ENCODE measurements at places on chromosomes 5 and 9.
A peak's percentile ranks its signal among the peaks of the same experiment; 100 is the strongest.

DNA sequence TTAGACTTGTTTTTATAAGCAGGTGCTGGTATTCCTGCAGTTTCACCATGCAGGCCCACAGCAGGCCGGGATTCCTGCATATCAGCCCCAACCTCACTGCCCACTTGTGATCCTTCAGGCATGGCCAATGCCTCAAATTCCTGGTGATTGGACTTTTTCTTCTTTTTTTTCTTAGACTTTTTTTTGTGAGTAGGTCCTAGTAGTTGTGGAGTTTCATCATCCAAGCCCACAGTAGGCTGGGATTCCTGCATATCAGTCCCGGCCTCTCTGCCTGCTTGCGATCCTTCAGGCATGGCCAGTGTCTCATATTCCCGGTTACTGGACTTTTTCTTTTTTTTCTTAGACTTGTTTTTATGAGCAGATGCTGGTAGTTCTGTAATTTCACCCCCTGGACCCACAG, 4.8 kb downstream of the TTF1 start:
- DNase-seq, result no peak

DNA sequence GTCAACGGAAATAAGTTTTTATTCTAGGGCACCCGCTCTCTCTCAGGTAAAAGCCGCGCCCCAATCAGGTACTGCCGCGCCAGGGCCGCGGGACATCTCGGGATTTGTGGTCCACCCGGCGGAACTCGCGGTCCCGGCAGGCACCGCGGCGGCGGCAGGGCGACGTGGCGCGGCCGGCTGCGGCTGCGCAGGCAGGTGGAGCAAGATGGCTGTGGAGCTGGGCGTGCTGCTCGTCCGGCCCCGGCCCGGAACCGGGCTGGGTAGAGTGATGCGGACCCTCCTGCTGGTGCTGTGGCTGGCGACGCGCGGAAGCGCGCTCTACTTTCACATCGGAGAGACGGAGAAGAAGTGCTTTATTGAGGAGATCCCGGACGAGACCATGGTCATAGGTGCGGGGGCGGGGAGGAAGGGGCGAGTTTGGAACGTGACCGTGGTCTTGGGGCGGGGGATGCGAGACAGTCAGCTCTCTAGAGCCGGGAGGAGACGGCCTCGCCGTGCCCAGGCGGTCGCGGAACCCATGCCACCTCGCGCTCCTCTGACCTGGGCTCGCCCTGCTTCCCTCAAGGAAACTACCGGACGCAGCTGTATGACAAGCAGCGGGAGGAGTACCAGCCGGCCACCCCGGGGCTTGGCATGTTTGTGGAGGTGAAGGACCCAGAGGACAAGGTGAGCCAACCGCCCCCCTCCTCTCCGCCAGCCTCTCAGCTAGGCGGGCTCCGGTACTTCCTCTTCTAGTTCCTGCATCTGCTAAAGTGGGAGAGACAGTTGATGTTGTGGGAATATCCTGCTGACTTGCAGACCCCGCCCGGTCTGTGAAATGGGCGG, at the start of gene TMED9:
TMED9 (plus strand) TSS at position 194 of the 825 bp plus-strand sequence; CDS start at position 206, 12 bp downstream.
- DNase-seq, result peak; percentile 63

- DNase-seq, result no peak
These were observed 136.8 kb downstream of the FRMD3 start for GRCh38 chr9:83401328-83401900.

- no peak for DNase-seq
These were observed 152.0 kb downstream of the SH3GL2 start for GRCh38 chr9:17730899-17731298.

DNA sequence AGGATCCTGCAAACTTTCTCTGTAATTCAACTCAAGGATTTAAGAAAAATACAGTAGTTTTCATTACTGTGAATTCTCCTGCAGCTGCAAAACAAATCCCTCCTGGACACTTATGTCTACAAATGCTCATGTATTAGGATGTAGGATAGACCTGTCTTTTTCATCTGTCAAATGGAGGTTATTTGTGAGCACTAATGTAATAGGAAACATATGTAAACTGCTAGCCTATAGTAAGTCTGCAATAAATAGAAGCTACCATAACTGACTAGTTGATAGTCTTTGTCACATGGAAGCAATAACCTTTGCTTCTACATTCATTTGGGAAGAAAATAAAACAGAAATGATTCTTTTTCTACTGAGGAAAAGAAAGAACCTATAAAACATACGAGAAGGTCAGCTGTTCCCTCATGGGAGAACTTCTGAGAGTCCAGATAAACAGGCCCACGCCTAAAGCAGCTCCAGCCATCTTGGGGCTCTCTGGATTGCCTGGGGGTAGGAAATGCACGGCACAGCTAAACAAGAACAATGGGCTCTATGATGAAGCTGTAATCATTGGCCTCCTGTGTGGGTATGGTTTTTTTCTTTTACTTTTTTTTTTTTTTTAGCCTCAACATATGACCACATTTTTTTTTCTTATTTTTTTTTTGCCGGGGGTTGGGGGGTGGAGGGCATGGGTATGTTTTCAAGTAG, 6.2 kb downstream of the KCNV2 start:
- no peak for DNase-seq

GRCh38 chr5:134534058-134534725, 8.7 kb downstream of the JADE2 start:
- no peak for DNase-seq

GRCh38 chr9:22401671-22402070, 45.0 kb upstream of the DMRTA1 start:
- no peak for DNase-seq

DNA sequence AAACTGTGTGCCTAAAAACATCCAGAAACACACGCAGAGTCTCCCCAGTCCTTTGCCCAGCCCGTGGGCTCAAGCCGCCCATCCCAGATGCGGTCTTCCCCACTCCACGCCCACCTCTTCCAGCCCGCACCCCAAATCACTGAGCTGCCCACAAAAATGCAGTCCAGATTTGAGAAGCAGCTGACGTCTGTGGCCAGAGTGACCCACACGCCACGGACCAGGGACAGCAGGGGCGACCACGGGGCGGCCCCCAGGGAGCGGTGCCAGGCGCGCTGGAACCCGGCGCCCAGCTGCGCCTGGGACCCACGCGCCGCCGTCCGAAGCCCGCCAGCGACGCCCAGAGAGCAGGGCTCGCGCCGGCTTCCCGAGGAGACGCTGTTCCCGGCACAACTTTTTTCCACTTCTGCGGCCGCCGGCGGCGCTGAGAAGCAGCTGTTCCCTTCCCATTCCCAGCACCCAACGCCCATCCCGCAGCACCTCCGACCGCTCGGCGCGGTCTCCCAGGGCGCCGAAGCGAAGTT, 674 bp downstream of the LHFPL2 start:
- DNase-seq, result no peak

- no peak for DNase-seq
These were observed 338.6 kb downstream of the EBF1 start for GRCh38 chr5:158761161-158761560.

GRCh38 chr5:14011089-14012020, 66.9 kb upstream of the DNAH5 start:
- DNase-seq, result no peak

- DNase-seq, result no peak
These were observed 218.5 kb downstream of the C9orf50 start for GRCh38 chr9:129402371-129402739.

GRCh38 chr5:1800472-1801221, 560 bp upstream of the NDUFS6 start:
- DNase-seq, result no peak

GRCh38 chr5:55913466-55914413, 62.6 kb downstream of the IL31RA start:
- no peak for DNase-seq

GRCh38 chr9:68979538-68980314, 34.2 kb downstream of the PRKACG start:
- no peak for DNase-seq

- DNase-seq, result no peak
These were observed 13.4 kb upstream of the OR13C8 start for GRCh38 chr9:104555521-104555920.

DNA sequence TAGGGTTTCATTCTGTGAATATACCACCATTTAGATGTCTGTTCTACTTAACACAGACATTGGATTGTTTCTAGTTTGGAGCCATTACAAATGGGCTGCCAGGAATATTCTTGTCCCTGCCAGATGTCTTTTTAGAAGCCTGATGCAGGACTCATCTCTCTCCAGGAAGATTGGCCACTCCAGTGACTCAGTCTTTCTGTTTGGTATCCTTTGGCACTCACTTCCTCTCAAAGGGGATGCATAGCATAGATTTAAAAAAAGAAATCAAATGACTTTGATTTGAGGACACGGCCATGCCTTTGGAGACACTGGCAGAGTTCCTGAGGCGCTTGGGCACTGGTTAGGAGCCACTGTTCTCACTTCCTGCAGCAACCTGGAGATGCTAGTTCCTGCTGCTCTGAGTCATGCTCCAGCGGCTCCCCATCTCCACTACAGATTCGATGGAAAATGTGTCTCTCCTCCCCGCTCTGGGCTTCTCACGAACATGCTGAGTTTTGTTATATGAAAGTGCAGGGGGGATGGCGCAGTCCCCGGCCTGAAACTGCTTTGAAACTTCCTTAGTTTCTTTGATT, 3.5 kb upstream of the ZNF366 start:
- no peak for DNase-seq

DNA sequence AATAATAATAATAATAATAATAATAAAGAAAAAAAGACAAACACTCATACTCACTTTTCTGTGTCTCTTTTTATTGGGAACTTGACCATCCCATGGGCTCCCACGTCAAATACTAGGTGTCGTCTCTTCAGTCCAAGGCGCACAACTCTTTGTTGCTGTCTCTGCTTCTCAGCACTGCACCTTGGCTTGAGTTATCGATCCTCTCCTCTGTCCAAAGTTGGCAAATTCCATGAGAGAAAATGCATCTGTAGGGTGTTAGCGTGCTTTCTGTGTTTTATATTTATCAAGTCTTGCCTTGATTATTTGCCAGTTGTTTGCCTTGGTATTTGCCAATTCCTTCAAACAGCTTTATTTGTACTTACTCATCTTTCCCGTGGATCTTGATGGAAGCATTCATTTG, 653.7 kb downstream of the CDH18 start:
- DNase-seq, result no peak

DNA sequence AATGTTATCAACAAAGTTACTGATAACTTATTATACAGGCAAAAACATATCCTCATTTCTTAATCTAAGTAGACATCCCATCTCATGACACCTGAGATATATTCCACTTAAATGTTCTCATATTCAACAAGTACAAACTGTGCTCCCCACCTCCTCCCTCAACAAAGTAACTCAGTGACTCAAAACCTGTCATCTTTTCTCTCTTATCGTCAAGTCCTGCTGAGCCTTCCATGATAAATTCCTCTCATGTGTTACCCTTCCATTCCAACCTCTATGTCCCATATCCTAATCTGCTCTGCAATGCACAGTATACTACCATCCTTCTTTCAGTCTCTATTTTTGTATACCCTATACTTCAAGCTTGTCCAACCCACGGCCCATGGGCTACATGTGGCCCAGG, 13.6 kb downstream of the RNF145 start:
- DNase-seq, result no peak

GRCh38 chr9:110066929-110067716, 140.8 kb downstream of the C9orf152 start:
- DNase-seq, result no peak

- no peak for DNase-seq
These were observed 23.1 kb downstream of the ANP32B start for GRCh38 chr9:98006127-98006796.

GRCh38 chr5:140630292-140631035, 2.5 kb downstream of the CD14 start:
- DNase-seq, result no peak

DNA sequence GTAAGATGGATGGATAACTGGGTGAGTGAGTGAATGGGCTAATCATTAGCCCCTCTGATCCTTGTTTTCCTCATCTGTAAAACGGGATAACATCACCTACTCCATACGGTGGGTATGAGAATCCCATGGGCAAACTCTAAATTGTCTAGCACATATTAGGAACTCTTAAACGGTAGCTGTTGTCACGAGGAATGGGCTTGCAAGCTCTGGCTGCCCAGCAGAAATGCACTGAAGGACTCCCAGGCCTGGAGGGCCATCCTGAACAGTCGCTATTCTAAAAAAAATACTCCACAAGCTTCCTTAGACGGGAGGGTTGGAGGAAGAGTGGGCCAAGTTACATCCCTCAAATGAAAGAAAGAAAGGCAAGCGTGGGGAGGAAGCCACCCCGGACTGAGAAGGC, 711 bp upstream of the POU4F3 start:
- DNase-seq, result no peak

DNA sequence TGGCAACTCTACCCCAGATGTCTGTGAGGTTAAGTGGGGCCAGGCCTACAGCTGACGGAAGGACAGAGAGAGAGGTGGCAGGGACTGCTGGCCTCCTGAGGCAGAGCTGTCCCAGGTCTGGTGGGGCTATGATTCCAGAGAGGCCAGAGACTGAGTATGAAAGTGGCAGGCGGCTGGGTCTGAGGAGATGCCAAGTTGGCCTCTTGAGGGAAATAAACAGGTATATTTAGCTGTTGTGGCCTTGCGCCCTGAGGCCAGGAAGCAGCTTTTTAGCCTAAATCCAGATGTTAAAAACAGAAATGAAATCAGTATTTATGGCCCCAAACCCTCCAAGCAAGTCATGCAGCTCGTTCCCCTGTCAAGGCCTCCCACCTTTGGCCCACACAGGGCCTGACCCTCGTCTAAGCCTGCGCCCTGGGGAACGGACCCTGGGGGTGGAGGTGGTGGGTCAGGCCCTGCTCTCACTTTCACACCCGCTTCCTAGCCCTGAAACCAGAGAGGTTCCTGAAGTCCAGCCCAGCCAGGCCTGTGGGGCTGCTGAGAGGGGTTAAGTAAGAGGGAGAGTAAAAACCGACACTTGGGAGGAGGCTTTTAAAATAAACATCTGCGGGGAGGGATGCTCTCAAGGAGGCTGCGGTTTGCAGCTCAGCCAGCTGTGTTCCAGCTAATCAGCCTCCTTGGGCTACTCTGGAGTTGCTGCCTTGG, 18.7 kb downstream of the PCDHGC5 start:
- DNase-seq, result no peak

- DNase-seq, result no peak
These were observed 4.3 kb upstream of the EMB start for GRCh38 chr5:50445296-50445949.

DNA sequence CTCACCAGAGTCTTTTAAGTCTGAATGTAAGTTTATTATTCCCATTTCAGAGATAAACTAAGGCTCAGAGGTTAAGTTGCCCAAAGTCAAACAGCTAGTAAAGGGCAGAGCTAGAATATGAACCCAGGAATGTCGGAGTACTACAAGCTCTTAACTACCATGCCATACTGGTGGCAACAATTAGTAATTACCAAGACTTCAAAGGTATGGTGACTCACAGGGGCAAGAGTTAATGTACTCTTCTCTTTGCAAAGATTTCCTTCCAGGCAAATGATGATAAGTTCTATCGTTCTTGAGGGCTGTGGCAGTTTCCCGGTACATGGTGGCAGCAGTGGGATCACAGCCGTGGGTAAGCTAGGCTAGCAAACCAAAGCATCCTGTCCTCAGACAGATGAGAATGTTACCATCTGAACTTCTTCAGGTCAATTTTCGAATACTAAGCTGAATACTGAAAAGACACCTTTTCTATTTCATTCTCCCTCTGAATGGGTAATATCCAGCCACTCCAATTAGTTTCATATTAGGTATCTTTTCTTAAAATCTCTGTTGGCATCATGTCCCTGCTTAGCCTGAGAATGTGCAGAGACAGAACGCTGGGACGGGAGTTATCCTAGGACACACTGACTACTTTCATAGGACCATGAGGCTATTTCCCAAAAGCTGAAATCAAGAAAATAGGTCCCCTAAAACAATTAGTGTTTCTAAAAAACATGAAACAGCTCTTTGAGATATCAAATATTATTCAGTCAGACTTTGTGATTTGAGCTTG, 117.0 kb upstream of the NR5A1 start:
- DNase-seq, result no peak

GRCh38 chr5:16776611-16777251, 159.4 kb downstream of the MYO10 start:
- no peak for DNase-seq
